ENCODE measurements at places on chromosomes 4 and X.

DNA sequence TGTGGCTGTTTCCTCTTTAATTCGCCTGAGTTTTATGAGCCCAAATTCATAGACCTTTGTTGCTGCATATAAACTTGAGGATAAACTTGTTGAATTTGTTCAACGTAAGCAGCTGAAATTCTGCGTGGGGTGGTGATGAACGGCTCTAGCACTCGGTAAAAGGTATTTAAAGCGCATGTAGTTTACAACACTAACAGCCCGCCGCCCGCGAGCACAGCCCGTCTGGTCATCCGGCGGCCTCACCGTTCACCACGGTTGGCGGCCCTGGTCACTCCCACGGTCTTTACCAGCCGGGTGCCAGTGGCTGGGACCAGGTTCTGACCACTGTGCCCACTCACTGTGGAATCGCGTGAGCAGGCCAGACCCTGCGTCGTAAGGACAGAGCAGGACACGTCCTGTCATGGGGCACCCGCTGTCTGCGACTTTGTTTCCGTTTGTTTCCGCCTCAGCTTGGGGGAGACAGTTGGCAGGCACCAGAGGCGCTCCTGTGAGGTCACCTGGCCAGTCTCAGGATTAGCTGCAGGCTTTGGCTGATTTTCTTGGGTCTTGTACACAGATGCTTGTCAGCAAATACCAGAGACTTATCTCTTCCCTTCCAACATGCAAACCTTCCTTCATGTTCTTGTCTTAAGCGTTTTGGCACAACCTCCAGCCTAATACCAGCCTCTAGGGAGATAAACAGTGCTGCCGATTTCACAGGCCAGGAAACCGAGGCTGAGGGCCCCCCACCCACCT lies 36.8 kb upstream of the SPON2 start:
- no peak for DNase-seq

DNA sequence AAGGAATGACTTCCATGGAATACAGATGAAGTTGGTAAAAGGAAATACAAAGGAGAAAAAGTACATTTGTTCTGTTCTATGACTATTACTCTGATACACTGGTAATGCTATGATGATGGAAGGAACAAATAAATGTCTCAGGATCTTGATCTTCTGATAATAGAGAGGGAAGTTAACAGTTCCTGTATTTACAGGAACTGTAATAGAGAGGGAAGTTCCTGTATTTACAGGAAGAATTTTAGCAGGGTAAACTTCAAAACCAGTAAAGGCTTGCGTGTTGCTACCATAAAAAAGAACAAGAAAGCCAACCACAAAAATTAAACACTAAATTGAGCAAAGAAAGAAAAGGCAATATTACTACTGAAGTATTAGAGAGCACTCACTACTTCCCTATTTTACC lies 91.7 kb upstream of the HPGD start:
- no peak for DNase-seq

DNA sequence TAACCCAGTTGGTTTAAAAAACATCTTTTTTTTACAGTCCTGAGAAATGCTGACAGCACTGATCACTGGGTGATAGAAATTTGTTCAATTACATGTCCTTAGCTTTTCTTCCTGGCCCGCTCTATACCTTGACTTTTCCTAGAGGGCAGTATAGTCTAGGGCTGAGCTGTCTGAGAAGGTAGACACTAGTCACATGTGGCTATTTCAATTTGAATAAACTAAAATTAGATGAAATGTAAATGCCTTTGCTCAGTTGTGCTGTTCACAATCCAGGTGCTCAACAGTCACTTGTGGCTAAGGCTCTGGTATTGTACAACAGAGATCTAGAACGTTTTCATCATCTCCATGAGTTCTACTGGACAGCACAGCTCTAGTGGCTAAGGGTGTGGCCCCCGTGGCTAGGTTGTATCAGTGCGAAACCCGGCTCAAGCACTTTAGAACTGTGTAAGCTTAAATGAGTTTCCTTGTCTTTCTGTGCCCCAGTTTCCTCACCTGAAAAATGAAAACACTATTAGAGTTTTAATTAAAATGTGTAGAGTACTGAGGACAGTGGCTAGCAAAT lies 111.6 kb upstream of the WDR17 start:
- DNase-seq, result no peak

- DNase-seq, result no peak
Observed at GRCh38 chrX:44947995-44948394, 75.0 kb downstream of the KDM6A start.

DNA sequence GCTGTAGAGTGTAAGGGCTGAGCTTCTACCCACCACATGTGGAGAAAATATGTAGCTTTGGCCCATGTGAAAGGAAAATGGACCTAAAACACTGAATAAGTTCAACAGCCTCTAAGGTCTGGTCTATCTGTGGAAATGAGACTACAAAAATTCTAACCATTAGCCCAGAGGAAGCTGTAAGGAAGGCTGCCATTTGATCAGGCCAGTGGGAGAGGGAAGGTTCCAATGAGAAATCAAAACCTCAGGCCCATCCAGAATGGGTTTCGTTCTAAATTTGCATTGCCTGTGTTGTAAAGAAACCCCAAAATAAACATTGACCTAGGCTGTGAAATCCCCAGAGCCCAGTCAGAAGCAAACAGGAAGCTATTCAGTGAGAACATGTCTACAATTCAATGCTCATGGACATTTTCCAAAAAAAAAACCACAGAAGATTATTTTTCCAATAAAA lies 320.4 kb upstream of the SLC7A11 start:
- no peak for DNase-seq

DNA sequence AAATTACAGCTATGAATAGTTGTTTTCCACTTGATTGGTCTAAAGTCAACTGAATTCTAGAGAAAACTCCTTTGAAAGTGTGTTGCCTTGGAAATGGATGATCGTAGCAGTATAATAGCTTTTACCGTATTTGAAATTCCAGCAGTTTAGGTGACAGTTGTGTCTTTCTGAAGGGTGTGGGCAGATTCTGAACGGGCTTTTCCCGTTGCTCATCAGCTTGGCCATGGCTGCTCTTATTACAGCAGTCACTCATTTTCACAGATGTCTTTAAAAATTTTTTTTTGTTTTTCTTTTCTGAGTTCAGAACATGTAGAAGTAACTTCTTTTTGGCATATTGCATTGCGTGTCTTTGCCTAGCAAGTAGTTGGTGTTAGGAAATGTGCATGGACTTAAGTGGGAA lies 69.6 kb upstream of the SLC4A4 start:
- no peak for DNase-seq

- no peak for DNase-seq
Observed at GRCh38 chr4:77188498-77189220, 31.7 kb downstream of the CCNG2 start.

DNA sequence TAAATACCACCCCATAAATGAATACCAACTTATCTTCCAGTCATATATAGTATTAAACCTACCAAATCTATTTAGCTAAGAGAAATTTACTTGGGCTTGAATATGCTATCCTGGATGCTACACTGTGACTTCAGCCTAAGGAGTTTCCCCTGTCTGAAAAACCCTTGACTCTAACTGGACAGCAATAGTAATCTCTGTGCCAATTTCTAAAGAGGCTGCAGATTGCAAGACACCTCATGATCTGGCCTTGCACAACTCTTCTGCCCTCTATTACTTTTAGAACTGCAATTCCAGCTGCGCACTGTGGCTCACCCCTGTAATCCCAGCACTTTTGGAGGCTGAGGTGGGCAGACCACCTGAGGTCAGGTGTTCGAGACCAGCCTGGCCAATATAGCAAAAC lies 371.5 kb downstream of the KCNIP4 start:
- DNase-seq, result no peak

DNA sequence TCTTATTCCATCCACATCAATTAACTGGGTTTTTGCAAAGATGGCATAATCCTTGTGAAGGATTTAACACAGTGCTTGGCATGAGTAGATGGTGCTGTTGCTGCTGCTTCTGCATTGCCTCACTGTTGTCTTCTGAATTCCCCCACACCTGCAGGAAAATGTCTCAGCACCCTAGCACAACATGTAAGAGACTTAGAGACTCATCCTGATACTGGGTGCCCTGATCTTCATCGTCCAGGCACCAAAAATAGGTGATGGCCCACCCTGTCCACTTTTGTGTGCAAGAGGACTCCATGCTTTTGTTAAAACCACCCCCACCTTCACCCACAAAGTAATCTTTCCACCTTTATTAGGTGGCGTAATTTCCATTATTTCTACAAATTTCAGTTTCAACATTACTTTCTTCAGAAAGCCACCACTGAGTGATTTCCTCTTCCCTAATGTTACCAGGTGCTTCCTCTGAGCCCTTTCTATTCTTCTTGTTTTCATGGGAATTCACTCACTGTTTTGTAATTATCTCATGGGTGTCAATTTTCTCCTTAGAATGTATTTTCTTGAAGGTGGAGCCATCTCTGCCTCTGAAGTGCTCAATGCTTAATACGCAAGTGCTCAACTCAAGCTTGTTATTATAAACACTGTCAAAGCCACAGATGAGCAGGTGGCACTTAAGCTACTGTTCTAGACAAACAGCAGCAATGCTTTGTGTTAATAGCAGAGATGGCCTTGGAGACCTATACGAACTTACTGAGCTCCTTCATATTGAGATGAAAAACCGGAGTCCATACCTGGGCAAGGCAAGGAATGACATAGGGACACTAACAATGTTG lies 89.5 kb downstream of the HS3ST1 start:
- no peak for DNase-seq

GRCh38 chrX:135345107-135345589 lies 35.9 kb downstream of the ETDC start:
- DNase-seq, result no peak

GRCh38 chr4:3148926-3149325 lies 74.4 kb downstream of the HTT start:
- no peak for DNase-seq

DNA sequence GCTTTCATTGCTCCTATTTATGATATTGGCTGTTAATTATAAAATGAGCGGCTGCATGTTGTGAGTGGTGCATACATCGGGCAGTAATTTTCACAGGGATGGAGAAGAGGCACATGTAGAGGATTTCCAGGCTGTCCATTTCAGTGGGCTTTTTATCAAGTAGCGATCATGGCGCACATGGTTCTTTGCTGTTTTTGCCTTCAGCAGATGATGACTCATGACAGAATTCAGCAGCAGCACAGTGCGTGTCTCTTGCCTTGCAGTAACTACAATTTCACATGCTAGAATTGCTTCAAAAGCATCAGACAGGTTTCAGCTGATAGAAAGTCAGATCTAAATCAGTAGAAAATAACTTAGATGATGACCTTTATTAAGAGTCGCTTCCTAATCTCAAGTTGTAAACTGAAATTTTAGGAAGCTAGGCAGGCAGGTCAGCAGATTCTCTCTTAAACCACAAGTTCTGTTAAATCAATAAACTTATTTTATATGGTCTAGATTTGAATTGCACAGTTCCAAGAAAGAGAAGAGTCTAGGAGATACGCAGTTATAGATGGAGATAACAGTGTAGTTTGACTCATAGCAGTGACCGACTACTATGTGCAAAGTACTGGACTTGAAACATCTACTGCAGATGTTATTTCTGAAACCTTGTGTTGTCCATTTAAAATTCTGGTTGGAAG lies 35.8 kb downstream of the LRP2BP start:
- no peak for DNase-seq

DNA sequence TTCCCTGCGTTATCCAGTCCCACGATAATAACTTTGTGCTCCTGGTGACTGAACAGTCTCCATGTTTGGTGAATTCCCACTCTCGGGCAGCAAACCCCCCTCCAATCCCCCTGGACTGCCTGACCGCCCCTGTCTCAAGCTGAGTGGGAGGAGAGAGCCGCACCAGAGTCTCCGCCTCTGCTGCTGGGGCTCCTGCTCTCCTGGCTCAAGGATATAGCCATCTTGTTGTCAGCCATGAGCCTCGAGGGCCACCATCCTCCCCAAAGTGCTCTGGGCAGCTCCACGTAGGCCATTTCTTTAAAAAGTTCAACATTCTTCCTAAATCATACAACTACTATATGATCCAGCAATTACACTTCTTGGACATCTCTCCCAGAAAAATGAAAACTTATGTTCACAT lies 49.3 kb upstream of the PGRMC1 start:
- no peak for DNase-seq

- no peak for DNase-seq
Observed at GRCh38 chrX:64977051-64977450, 801 bp upstream of the ZC4H2 start.

DNA sequence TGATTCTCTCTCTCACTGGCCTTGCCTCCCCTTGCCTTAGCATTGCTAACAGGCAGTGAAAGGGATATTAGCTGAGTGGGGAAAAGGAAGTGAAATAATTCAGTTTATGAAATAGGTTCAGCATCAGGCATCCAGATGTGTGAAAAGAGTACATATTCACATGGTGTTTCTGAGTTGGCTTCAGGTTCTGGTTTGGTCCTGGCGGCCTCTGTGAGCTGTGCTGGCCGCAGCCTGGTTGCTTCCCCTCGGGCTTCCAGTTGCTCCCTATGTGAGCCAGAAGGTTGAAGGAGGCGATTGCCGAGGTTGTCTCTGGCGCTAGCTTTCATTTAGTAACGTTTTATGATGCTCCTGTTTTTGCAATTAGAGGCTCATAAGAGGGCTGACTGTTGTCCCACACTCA lies 99.1 kb upstream of the TLR2 start:
- DNase-seq, result no peak

- DNase-seq, result peak; percentile 32
Observed at GRCh38 chrX:24465532-24465865, 413 bp downstream of the PDK3 start.

- DNase-seq, result no peak
Observed at GRCh38 chr4:115323106-115323707, 209.8 kb upstream of the NDST4 start.

DNA sequence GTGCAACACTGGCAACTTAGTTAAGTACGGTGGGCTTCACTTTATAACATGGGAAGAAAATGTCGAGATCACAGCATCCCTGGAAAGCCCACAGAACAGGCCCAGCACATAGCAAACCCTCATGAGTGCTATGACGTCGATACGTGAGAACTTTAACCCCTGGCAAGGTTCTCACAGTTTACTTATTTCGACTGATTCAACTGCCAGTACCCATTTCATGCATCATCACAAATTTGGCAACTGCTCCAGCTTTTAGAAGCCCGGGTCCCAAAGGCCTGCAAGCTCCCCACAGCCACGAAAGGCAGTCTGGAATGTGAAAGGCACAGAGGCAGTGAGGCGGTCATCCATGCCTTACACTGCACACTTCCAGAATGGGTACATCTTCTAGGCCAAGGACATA lies 41.2 kb downstream of the RELL1 start:
- DNase-seq, result no peak

DNA sequence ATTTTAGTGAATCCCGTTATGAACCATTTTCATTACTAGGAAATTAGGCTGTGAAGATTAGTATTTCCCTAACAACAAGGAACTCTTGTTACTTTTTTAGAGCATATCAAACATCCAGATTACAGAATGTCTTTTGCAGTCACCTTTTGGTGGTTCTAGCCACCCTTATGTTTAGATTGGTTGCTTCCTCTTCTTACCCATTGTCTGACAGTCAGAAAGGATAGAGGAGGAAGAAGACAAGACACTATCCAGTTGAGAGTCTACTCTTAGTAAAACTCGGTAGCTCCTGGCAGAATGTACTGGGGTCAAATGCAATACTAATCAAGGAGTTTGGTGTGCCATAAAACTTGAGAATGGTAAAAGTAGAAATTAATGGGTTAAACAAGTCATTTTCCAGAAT lies 1.6 kb upstream of the GUCY1A1 start:
- no peak for DNase-seq

GRCh38 chr4:4344915-4345527 lies 41.9 kb upstream of the NSG1 start:
- DNase-seq, result no peak

Measured in CD4-positive, alpha-beta T cell treated with Interleukin-10 for 1 hour (primary cell).